ENCODE measurements at places on chromosomes 4 and X. TPM values are rescaled to one million over a fixed set of nuclear protein-coding genes. Genes with fewer than 3 reads are reported as not detected.

YY2 gene
- total RNA-seq: 1.2 TPM

DNA sequence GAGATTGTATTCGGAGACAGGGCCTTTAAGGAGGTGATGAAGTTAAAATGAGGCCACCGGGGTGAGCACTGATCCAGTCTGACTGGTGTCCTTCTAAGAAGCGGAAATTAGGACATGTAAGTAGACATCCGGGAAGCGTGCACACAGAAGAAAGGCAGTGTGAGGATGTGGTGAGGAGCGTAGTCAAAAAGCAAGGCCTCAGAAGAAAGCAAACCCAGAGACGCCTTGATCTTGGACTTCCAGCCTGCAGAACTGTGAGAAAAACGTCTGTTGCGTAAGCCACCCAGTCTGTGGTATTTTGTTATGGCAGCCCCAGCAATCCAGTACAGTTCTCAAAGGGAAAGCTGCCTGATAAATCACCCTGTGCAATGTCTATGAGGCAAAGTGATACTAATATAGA lies 153.5 kb downstream of the KCNIP4 start:
- no peak for DNase-seq

- no peak for DNase-seq
Measured at GRCh38 chr4:56910172-56910967, 2.7 kb downstream of the REST start.

DNA sequence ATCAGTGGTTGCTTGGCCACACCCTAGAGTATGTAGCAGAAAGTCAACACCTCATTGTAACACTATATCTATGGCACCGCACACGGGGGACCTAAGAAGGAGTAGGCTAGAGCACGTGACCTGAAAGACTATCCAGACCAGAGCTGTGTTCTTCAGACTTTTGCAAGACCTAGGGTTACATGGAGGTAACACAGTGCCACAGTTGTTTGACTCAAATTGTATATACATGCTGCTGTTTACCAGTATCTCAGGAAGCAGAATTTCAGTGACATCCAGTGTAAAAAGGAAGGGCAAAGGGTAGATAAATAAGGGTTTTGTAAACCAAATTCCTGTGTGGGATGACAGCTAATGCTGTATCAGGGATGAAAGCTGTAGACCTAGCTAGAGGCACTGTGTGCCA lies 30.2 kb downstream of the PNMA6A start:
- DNase-seq: no peak

GRCh38 chrX:68415316-68415715 lies 18.0 kb downstream of the OPHN1 start:
- DNase-seq: no peak

DNA sequence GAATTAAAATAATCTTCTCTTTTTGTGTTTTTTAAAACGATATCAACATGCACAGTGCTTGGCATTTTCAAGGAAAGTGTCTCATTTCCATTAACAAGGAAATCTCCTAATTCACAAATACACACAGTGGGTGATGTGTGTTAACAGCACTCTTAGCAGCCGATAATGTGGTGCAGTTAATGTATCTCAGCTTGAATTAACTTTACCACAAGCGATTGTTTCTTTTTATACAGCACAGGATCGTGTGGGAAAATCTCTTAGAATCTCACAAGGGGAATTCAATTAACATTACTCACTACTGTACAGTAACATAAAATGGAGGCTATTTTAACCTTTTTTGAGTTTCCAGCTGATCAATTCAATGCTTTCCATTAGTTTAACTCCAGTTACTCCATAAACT lies 1841.9 kb downstream of the STIM2 start:
- no peak for DNase-seq

GRCh38 chr4:145818011-145818410 lies 120.6 kb downstream of the ZNF827 start:
- no peak for DNase-seq

DNA sequence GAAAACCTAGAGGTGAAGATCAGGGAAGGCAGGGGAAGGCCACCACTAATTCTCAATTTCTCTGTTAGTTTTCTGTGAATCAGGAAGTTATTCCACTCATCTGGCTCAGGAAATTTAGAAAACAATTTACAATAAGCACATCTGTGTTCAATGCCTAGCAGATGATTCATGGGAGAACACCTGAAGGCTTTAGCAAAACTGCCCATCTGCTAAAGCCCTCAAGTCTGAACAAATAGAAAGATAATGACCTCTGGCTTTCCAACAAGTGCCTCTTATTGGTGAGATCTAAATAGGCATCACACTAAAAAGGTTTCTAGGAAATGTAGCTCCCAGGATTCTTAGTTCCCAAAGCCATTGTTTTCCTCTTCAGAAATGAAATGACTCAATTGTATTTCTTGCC lies 122.1 kb upstream of the GNPDA2 start:
- DNase-seq: no peak

DNA sequence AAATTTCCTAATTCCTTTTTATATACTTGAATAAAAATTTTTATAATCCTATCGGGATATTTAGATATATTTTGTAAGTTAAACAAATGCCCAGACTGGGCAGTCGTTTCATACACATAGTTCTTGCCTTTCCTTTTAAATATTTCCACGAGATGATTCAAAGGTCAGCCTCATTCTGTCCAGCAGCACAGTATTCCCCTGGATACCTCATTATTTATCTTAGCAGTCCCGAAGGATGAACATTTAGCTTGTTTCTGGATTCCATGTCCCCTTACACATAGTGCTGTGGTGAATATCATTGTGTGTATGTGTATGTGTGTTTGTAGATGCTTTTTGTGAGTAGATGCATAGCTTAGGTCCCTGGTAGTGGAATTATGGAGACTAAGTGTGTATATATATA lies 38.3 kb downstream of the RAPGEF2 start:
- no peak for DNase-seq

- no peak for DNase-seq
Measured at GRCh38 chrX:151828439-151829080, 84.1 kb upstream of the MAGEA4 start.

- no peak for DNase-seq
Measured at GRCh38 chr4:153364061-153364460, 19.6 kb downstream of the MND1 start.

GRCh38 chr4:8149664-8150063 lies 8.9 kb downstream of the ABLIM2 start:
- DNase-seq: no peak

DNA sequence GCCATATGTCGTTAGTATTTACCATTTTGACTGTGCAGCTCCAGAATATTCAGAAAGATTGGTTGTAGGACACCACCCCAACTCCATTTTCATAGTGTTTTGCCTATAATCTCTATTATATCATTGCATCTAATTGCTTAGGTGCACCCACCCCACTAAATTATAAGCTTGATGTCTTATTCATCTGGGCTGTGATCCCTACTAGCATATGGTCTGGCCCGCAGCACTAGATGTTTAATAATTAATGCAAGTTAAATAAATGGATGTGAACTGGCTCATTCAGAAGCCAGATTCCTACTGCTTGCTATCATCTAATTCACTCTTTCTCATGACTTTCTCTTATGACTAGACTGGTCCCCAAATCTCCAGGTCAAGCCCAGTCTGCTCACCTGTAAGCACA lies 143.5 kb downstream of the RELL1 start:
- peak; percentile 21 for DNase-seq

GRCh38 chr4:138977524-138977923 lies 38.1 kb upstream of the NOCT start:
- DNase-seq: no peak

GRCh38 chr4:101762025-101762424 lies 28.5 kb upstream of the BANK1 start:
- no peak for DNase-seq

GRCh38 chr4:85951099-85951498 lies 408.8 kb downstream of the MAPK10 start:
- no peak for DNase-seq

GRCh38 chr4:107037199-107037584 lies 1.1 kb upstream of the DKK2 start:
- no peak for DNase-seq

GPRASP1 gene
- total RNA-seq: 18.5 TPM

CRLF2 gene
- not detected for total RNA-seq

- DNase-seq: no peak
Measured at GRCh38 chr4:144820728-144821085, 174.8 kb downstream of the HHIP start.

DNA sequence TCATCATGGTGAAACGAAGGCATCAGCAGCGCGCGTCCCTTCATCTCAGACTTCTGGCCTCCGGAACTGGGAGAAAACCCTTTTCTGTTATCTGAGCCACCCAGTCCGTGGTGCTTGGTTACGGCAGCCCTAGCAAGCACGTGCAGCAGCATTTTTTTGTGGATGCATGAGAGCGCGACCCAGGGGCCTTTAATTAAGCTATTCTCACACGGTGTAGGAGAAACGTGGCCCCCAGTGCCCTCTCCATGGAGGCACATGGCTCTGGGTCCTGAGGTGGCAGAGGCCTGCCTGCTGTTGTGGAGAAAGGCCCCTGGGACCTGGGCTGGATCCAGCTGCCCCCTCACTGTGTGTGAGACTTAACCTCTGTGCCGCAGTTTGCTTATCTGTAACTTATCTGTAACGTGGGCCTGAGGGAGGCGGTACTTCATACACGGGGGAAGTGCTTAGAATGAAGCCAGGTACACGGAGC lies 9.5 kb downstream of the CLCN4 start:
- DNase-seq: no peak

- DNase-seq: no peak
Measured at GRCh38 chr4:143634763-143635162, 65.7 kb downstream of the FREM3 start.

TRIML1 gene
- total RNA-seq: not detected

DNA sequence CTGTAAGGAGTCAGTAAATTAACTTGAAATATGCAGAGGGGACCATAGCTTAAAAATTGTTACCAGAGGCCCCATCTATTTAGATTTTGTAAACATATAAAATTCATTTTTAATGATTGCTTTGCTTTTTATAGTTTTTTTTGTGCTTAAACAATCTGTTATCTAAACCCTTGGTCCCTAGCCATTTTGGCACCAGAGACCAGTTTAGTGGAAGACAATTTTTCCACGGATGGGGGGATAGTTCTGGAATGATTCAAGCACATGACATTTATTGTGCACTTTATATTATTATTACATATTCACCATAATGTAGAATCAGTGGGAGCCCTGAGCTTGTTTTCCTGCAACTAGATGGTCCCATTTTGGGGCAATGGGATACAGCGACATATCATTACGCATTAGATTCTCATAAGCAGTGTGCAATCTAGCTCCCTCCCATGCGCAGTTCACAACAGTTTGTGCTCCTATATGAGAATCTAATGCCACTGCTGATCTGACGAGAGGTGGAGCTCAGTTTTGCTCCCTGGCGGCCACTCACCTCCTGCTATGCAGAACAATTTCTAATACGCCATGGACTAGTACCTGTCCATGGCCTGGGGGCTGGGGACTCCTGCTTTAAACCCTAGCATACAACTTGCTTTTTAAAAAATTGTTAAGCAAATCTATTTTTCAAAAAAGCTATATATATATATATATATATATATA lies 5.9 kb downstream of the ZXDA start:
- DNase-seq: no peak

- no peak for DNase-seq
Measured at GRCh38 chr4:152946446-152946845, 10.3 kb downstream of the FHDC1 start.

GRCh38 chr4:24845902-24846301 lies 50.5 kb downstream of the SOD3 start:
- DNase-seq: no peak

DNA sequence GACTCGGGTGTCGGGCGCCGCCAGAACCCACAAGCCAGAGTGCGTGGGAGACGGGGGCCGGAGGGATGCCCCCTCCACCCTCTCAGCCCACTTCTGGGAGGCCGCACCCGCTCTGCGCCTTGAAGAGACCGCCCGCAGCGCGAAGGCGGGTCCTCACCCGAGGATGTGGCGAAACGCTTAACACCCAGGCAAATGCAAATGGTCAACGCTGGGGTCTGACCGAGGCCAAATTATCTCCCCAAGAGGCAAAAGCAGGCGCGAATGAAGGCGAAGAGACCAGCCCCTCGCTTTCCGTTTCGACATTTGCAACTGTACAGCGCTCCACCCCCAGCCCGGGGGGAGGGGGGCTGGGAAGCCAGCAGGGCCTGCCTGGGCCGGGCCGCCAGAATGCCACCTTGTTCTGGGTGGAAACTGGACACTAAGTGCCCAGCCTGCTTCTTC lies 137.7 kb upstream of the ZIC3 start:
- no peak for DNase-seq

- DNase-seq: no peak
Measured at GRCh38 chr4:98778206-98778605, 119.8 kb upstream of the TSPAN5 start.

GRCh38 chr4:78038704-78039103 lies 18.4 kb upstream of the FRAS1 start:
- DNase-seq: no peak

DNA sequence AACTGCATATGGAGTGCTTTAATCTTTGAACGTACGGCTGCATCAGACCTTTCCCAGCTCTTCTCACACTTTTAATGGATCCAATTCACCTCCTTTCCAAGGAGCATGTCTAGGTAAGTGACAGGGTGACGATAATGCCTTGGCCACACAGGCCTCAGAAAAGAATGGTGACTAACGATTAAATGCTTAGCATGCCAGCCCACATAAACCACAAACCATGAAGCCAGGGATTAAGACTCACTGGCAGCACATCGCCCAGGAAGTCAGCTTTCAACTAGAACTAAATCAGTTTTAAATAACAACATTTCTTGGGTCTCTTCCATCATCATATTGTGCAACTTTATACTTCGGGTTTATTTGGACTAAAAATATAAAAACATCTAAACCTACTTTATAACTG lies 28.7 kb downstream of the INPP4B start:
- no peak for DNase-seq

- DNase-seq: no peak
Measured at GRCh38 chr4:113052379-113052951, 3.0 kb downstream of the ANK2 start.

- no peak for DNase-seq
Measured at GRCh38 chrX:22357621-22358020, 84.9 kb downstream of the CBLL2 start.

CXCL1 gene
- 3.4 TPM for total RNA-seq

GRCh38 chr4:29632199-29632598 lies 1088.0 kb upstream of the PCDH7 start:
- no peak for DNase-seq

- DNase-seq: no peak
Measured at GRCh38 chr4:81412946-81413495, 58.7 kb downstream of the RASGEF1B start.

DNA sequence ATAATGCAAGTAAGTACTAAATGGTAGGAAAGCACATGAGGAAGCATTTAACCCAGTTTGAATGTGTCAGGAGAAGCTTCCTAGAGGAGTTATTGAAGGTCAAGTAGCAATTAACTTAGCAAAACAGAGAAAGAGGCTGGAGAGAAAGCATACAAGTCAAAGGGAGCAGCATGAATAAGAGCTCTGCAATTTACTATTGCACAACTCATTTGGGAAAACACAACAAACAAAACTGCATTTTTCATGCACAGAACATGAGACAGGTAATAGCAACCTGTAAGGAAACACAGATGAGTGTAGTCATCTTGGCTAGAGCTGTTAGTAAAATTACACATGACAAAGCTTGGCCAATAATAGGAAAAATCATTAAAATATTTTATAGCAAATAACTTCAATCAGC lies 538.1 kb downstream of the PPP4R3C start:
- DNase-seq: no peak
